ENCODE measurements at places on chromosomes 11 and 22.

- DNase-seq, result no peak
Observed at GRCh38 chr11:3120071-3120792, 44.9 kb downstream of the OSBPL5 start.

DNA sequence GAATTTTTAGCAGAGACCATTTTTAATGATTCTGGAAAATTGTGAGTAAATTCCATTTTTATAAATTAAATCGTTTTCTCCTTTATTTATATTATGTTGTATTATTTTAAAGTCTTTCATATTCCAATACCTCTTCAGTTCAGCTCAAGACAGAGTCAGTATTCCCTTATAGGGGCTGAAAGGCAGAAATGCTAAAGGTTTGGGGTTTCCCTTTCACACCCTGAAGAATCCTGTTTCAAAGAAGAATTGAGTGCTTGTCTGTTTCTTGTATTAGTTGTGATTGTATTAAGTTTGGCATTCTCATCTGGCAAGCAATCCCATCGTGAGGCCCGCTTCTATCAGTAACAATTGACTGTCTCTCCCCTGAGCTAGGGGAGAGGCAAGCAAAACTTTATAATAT, 57.4 kb downstream of the PACSIN2 start:
- DNase-seq, result no peak

GRCh38 chr11:67439321-67440228, 2.1 kb upstream of the PTPRCAP start:
- DNase-seq, result no peak

DNA sequence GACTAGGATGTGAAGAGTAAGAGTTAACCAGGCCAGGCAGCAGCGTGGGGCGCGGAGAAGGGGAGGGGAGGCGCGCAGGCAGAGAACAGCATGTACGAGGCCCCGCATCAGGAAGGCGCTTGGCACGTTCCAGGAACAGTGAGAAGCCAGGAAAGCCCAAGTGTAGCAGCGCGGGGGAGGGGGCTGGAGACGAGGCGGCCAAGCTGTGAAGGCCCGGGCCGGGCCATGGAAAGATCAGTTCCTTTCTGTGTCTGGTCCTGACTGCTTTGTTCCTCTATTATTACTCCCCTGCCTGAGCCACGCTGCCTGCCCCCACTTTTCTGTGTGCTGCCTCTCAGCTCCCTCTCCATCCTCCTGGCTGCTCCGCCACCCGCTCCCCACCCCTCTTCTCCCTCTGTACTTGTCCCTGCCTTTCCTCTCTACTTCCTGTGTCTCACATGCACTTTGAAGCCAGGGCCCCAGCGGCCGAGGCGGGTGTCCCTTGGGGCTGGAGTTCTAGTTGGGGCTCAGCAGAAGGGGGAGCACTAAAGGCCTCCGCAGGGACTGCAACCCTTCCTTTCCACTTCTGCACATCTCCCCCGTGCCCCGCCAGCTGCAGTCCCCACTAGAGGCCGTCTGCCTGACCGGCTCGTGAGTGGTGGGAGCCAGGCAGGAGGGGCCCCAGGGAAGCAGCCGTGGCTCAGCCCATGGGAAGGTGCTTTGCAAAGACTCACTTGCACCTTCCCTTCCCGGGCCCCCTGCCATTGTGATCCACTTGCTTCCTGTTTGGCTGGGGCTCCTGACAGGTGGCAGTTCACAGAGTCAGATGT, 63.7 kb downstream of the PRDM11 start:
- DNase-seq, result no peak

DNA sequence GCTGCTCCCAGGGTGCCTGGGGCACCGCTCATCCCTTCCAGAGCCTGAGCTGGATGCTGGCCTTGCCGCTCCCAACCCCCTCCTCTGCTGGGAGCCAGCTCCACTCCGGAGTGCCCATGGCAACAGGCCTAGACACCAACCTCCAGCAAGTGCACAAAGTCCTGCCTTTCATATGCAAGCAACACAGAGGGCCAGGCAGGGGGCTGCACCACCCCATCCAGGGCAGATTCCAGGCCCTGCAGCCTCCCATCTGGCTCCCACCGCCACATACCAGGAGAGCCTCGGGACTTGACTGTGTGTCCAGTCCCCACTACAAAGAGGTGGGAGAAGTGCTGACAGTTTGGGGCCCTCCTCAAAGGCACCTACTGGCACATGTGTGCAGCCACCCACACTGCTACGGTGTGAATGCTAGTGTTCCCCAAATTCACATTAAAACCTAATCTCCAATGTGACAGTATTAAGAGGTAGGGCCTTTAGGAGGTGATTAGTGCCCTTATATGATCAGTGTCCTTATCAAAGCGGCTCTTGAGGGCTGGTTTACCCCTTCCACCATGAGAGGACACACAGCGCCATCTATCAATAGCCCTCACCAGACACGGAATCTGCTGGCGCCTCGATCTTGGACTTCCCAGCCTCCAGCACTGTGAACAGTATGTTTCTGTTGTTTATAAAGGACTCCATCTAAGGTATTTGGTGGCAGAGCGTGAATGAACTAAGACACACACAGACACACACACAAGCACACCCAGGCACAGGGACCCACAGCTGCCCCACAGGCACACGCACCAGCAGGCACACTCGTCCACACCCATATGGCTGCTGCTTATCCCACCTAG, 16.2 kb downstream of the ARVCF start:
- DNase-seq, result no peak

DNA sequence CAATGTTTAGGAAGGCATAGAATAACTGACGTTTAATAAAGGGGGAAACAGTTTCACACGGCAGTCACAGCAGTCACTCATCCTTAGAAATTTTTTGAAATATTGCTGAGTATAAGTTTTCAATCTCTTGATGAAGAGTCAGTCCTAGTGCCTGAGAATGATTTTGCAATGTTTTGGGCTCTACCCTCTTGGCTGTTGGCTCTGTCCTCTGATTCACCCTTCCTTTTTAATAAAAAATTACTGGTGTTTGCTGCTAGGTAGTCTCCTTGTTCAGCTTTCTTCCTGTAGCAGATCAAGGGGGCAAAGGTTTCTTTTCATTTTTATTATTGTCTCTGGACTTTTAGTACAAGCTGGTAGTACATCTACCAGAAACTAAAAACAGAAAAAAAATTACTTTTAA, 194.3 kb upstream of the ANO3 start:
- no peak for DNase-seq

GRCh38 chr11:120185706-120186455, 25.0 kb upstream of the OAF start:
- DNase-seq, result no peak

- no peak for DNase-seq
Observed at GRCh38 chr22:37049224-37049623, 2.3 kb upstream of the KCTD17 start.

- DNase-seq, result peak; percentile 67
Observed at GRCh38 chr22:23539135-23539838, 40.8 kb downstream of the IGLL1 start.

DNA sequence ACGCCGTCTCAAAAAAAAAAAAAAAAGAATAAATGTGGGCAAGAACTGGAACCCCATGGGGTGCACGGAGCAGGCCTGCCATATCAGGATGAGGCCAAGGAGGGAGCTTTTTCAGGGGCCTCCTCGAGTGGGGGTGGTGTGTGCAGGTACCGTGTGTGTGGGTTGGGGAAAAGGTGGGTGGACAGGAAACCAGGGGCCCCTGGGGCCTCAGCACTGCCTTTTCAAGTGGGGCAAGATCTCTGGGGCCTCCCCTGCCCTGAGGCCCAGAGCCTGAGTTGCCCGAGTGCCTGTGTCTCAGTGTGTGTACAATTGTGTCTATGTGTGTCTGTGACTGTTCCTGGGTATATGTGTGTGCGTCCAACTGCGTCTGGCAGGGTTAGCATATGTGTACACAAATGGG, 23.8 kb downstream of the TEF start:
- no peak for DNase-seq

DNA sequence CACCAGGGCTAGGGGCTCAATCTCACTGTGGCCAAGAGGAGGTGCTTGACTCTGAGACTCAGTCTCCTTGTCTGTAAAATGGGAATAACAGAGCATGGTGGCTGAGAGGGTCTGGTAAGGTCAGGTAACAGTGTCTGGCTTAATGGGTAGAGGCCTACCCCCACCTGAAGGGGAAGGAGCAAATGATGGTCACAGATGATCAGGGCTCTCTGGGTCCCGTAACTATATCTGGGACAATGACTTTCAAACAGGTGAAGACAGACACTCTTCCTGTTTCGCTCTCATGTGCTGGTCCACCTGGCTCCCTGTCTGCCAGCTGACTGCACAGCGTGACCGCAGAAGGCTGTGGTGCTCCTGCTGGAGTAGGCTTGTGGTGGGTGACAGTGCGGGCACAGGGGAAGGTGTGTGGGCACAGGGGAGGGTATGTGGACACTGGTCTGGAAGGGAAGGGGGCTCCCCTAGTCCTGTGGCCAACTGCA, 4.0 kb downstream of the A4GALT start:
- no peak for DNase-seq

GRCh38 chr11:116224154-116224888, 548.5 kb downstream of the BUD13 start:
- DNase-seq, result peak; percentile 26

DNA sequence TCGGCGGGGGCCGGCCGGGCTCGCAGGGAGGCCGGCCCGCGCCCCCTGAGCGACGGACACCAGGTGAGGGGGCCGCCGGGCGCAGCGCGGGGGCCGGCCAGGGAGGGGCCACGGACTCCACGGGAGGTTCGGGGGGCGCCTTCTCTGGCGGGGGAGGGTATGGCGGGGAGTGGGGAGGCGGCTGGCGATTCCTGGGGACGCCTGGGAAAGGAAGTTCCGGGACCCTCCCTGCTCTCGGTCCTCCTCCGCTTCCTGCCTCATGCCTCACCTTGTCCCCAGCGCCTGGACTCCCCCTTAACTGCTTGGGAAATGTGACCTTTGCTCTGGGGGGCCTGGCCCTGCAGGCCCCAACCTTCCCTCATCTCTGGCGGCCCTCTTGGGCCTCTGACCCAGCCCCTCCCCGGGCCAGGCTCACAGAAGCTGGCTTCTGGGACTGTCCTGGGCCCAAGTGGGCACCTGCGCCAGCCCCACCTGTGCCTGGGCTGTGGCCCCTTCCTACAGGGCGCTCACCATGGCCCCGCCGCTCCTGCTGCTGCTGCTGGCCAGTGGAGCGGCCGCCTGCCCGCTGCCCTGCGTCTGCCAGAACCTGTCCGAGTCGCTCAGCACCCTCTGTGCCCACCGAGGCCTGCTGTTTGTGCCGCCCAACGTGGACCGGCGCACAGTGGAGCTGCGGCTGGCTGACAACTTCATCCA, 516 bp downstream of the LRFN4 start:
- DNase-seq, result no peak

GRCh38 chr11:107043242-107044006, 25.1 kb upstream of the GUCY1A2 start:
- DNase-seq, result no peak

DNA sequence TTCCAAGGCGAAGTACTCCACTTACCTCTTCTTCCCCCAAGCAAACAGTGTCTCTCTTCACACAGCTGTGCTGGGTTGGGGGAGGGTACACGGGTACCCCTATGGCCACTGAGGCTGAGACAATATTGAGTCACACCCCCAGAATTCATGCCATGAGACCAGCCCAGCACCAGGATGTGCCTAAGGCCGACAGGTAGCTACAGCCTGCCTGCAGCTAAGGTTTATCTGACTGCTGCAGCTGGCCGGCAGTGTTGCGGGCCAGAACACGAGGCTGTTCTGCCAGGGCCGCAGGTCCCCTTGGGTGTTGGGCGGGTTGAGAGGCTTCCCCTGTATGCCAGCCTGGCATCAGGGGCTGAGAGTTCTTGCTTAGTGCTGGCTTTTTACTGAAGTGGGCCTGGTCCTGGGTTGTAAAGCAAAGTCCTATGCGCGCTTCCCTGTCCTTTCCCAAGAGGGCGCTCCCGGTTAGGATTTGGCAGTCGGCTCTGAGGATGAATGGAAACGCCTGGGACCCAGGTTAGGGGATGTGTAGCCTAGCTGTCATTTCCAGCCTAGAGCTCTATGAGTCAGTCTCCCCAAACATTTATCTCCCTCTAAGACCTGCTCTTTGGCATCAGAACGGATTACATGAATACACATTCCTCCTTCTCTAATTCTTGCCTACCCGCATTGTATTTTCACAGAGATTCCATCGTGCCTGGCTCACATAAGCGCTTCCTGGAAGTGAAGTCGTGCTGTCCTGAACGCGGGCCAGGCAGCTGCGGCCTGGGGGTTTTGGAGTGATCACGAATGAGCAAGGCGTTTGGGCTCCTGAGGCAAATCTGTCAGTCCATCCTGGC, 7.1 kb downstream of the USP18 start:
- DNase-seq, result peak; percentile 48
